ENCODE measurements at places on chromosomes 3 and 15.

DNA sequence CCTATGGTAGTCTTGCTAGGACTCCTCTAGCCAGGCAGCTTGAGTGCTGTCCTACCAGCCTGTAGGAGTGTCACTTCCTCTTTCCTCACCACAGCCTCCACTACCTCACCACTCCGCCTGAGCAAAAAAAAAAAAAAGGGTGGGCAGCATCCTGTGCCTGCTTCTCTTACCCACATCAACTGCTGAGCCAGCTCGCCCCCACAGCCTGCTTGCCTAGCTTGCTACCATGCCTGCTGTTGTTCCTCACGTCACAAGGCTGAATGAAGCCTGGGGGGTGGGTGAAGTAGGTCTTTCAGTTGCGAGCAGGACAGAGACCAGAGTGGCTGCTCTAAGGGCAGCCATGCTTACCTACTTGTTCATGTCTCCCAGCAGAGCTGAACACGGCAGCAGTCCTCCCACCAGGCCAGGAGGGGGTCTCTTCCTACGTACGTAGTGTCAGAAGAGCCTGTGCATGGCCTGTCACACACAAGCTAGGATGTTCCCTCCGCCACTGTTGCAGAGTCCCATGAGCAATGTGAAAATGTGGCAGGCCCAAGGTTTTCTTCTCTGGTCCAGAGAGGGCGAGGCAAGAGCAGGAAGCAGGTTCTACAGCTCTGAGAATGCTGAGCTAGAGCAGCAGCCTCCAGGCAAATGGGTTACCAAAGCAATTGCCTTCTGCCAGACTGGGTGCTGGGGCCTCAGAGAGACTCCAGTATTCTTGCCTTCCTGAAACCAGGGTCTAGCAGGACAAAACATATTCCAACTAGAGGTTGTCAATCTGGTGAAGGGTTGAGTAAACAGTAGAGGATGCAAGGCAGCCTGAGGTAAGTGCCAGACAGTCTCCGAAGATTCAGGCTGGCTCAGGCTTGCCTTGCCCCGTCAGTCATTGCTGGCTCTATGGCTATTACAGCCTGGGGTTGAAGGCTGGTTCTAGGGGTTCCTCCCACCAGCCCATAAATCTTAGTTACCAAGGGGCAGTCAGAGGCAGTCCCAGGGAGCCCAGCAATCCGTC lies 8.1 kb downstream of the PPM1M start:
- DNase-seq, result peak; percentile 89

DNA sequence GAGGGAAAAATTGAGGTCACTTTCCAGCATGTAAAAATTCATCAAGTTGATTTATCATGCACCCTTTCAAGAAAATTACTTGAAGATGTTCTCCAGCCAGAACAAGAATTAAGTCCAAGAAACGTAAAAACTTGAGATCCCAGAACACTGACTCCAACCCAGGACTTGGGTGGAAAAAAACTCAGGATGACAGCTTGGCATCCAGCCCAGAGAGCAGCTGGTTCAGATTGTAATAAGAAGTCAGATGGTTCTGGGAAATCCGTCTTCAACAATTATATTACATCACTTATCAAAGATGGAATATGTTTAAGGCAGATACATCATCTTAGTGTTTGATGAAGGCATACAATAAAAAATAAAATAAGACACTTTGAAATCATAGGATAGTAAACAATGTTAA lies 23.0 kb upstream of the DNAJC13 start:
- DNase-seq, result no peak

- DNase-seq, result no peak
Observed at GRCh38 chr3:99212969-99213368, 311.5 kb upstream of the DCBLD2 start.

- no peak for DNase-seq
Observed at GRCh38 chr3:17013050-17013449, 128.3 kb downstream of the PLCL2 start.

- no peak for DNase-seq
Observed at GRCh38 chr3:9349321-9350117, 13.3 kb upstream of the THUMPD3 start.

DNA sequence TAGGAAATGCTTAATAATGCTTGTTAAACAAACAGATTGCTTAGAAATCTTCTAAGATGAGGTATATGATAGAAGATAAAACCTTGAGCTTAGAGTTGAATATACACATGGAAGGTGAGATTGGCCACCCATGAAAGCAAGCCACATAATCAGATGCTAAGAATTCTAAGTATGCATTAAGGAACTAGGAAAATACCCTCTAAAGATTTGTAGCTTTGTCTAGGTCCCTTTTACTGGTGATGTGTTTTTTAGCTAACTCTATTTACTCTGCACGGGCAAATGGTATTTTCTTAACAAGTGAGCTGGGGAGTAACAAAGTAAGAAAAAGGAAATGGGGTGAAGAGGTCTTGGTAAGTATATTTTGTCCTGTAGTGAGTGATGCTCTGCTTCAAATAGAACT lies 310.3 kb downstream of the OXSM start:
- no peak for DNase-seq
